ENCODE measurements at places on chromosomes 3 and 15.

DNA sequence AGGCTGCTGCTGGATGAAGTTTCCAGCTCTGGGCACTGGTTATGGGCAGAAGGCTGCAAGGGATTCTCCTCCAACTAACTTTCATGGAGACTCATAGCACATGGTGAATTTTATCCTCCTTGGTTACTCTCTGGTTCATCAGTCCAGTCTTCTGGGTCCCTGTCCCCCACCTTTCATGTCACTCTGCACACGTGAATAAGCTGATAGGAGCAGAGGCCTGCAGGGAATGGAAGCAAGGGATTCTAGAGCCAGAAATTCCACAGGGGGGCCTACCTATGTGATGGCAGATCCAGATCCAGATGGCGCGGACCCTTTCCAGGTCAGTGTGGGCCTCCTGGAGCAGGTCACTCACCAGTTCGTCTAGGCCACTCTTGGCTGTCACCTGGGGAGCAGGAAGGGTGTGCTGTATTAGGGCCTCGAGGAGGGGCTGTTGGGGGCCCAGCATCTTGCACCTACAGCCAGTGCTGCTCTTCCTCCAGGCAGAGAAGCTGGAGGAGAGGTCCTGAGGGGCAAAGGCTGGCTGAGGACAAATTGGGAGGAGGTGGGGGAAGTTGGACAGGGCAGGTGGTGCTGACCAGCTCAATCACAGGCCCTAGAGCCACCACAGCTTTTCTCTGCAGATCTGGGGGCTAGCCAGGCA is 30.2 kb downstream of the KY start:
- DNase-seq, result no peak

- no peak for DNase-seq
Measured at GRCh38 chr3:3281024-3281423, 101.5 kb upstream of the CRBN start.

DNA sequence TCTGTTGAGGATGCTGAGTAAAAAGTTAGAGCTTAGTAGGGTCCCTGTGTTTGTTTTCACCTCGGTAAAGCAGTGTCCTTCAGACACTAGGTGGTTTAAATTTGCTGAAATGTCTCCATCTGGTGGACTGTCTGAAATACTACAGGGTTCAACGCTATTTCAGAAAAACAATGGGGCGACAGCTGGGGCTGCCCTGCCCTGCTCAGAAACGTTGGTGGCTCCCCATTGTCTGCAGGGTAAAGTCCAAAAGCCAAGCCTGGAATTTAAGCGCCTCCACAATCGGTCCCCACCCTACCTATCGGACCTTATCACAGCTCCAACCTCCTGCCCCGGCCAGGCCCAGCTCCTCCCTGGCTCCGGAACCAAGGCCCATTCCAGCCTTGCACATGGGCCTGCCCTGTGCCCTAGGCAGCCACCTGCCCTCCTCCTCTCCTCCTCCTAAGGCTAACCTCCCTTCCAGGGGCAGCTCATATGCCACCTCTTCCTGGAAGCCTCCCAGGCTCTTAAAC is 4.3 kb upstream of the TSEN2 start:
- DNase-seq, result no peak

GRCh38 chr3:71984843-71985613 is 200.1 kb upstream of the PROK2 start:
- DNase-seq, result no peak
